WTC11 (cell line): ENCODE measurements at places on chromosomes 1 and 21. TPM values are rescaled to one million over a fixed set of nuclear protein-coding genes. Genes with fewer than 3 reads are reported as not detected.
A peak's percentile ranks its signal among the peaks of the same experiment; 100 is the strongest.

Gene DPYD
- total RNA-seq, result 0.34 to 0.46 TPM (median 0.37 TPM) in 3 replicates

Gene AGMAT
- 4.9 to 5.6 TPM (median 5.5 TPM) in 3 replicates for total RNA-seq

DNA sequence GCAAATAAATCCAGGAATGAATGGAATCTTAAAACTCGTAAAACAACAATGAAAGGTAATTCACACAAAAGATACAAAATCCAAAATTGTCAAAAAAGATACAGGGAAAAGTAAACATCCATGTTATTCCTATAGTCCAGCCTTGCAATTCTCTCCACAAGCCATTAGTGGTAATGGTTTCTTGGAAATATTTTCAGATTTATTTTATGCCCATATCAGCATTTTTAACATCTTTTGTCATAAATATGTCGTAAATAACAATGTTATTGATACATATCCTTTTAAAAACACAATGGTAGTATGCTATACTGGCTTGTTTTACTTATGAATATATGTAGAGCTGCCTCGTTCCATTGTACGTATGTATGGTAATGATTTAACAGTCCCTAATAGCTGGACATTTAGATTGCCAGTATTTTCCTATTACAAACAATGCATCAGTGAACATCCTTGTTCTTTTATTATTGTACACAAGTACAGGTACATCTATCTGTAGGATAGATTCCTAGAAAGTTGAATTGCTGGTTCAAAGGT lies 30.6 kb downstream of the DNTTIP2 start:
- DNase-seq, result no peak

GRCh38 chr1:26145041-26145959 lies 13.6 kb upstream of the FAM110D start:
- peak; percentile 86 for DNase-seq

DNA sequence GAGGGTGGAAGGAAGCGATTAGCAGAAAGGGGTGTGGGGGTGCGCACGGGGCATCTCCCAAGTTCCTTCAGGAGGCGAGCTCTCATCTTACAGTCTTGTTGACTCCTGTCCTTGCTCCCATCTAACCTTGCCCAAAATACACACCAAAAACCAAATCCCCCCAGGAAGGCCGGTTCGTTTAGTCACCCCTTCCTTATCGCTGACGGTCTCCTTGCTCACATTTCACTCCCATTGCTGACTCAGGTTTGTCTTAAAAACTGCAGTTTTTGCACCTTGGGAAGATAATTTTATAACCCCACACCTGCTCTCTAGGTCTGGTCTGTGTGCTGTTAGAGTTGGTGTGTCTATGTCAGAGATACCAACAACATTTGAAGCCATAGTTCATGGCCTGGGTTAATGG lies 68.1 kb upstream of the F3 start:
- DNase-seq, result no peak

GRCh38 chr1:46001081-46001785 lies 131.2 kb downstream of the PIK3R3 start:
- DNase-seq, result no peak

- DNase-seq, result no peak
These were observed 38.6 kb upstream of the COL6A1 start for GRCh38 chr21:45942755-45943629.

DNA sequence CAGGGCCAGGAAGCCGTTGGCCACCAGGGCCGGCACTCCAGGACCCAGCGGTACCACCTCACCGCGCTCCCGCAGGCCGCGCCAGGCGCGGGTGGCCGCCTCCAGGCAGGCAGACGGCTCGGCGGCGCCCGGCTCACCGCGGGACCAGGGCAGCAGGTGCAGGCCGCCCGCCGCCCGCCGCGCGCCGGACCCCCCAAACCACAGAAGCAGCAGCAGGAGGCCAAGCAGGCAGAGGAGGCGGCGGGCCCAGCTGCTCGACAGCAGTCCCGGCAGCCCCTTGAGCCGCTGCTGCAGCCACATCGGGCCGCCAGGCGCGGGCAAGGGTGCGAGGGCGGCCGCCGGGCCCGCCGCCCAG lies 312 bp downstream of the KIAA2013 start:
- peak; percentile 25 for DNase-seq

DNA sequence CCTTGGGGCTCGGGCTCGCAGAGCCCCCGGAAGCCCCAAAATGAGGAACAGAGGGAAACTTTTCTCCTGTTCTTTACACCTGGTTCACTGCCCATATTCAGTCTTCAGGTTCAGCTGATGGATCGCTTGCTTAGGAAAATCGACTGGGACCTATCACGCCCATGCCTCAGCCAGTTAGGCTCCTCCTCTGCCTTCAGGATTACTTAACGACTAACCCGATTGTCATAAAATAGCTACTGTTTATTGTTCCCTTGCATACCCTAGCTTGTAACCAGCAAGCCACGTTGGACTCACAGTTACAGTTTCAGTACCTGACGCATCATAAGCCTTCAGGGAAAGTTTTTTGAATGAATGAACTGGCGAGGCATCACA lies 692 bp downstream of the TARDBP start:
- DNase-seq, result no peak
